Activated CD4-positive, alpha-beta T cell treated with anti-CD3 and anti-CD28 coated beads for 4 hours (primary cell): ENCODE measurements at places on chromosomes 5 and 9.
A peak's percentile ranks its signal among the peaks of the same experiment; 100 is the strongest.

DNA sequence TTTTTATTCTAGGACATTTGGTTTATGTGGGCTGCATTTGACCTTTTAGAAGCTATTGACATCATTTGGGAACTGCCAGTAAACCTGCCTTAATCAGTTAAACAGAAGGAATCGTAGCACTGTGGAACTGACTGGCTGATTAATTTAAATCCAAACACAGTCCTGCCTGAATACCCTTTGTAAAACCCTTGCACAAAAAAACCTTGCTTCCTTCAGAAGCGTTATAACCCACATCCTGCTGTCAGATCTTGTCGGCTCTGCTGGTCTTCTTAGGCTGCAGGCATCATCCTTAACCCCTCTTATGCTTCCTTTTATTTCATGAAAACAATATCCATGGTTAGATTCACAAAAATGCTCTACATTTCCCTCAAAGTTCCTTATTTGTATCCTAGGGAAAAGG is 46.3 kb downstream of the PAM start:
- no peak for DNase-seq

- DNase-seq: no peak
Measured at GRCh38 chr5:179387151-179388110, 42.2 kb upstream of the ADAMTS2 start.

GRCh38 chr5:132439521-132440089 is 51.0 kb downstream of the IRF1 start:
- no peak for DNase-seq

DNA sequence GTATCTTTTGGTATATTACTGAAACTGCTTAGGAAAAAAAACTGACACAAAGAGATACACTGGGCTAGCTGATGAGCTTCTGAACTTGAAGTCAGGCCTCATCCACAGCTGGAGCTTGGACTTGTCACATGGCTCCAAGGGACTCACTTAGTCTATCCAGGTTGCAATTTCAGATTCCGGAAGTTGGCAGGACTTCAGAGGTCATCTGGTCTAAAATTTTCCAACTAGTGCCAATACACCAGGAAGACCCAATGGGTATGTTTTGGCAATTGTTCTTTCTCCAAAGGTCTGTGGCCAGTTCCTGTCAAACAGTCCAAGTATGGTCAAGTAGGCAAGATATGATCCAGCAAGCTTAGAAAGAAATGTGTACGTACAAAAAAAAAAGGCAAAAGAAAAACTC is 36.7 kb downstream of the MRPS27 start:
- no peak for DNase-seq

GRCh38 chr9:108270051-108270450 is 585.7 kb downstream of the ACTL7B start:
- DNase-seq: no peak

- no peak for DNase-seq
Measured at GRCh38 chr5:2829239-2829638, 77.8 kb upstream of the IRX2 start.

DNA sequence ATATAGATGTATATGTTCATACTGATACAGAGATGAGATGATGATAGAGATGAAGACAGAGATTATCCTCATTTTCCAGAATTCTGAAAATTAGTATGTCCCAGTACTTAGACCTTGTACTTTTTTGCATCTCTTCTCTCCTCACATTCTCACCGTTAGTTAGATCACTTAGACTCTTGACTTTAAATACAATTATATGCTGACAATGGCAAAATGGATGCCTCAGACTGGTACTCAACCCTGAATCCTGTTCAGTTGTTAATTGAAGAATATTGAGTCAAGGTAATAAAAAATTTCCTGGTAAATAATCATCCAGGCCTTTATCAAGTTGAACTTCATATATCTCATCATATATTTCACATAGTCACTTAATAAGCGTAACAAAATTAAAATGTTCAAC is 505.4 kb downstream of the EFNA5 start:
- no peak for DNase-seq

- DNase-seq: no peak
Measured at GRCh38 chr5:148574167-148574566, 80.2 kb downstream of the HTR4 start.

DNA sequence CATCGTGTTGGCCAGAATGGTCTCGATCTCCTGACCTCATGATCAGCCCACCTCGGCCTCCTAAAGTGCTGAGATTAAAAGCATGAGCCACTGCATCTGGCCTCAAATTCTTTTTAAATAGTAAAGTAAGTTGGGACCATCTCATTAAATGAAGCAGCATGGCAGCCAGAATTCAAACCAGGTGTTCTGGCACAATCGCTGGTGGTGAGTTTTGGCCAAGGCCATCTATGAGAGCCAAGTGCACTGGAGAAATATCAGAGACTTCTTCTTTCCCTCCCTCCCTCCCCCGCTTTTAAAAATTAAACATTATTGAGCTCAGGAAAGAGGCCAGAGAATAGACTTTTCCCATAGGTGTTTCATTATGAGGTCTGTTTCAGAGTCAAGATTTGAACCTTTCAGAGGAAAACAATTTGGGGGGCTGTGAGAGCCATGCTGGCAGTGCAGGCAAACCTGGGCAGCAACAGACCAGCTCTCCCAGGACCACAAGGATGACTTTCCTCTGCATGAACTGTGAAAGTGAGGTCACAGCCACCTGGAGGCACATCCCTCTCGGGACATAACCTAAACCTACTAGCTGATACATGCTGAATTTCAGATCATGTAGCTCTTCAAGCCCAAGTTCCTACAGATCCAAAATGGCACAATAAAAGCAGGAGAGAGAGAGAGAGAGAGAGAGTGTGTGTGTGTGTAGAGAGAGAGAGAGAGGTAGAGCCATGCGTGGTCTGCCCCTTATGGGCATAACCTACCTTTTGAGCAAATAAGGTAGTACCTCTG is 94.6 kb upstream of the DMRT1 start:
- DNase-seq: no peak

- DNase-seq: no peak
Measured at GRCh38 chr5:181051841-181052671, 12.0 kb downstream of the BTNL9 start.

DNA sequence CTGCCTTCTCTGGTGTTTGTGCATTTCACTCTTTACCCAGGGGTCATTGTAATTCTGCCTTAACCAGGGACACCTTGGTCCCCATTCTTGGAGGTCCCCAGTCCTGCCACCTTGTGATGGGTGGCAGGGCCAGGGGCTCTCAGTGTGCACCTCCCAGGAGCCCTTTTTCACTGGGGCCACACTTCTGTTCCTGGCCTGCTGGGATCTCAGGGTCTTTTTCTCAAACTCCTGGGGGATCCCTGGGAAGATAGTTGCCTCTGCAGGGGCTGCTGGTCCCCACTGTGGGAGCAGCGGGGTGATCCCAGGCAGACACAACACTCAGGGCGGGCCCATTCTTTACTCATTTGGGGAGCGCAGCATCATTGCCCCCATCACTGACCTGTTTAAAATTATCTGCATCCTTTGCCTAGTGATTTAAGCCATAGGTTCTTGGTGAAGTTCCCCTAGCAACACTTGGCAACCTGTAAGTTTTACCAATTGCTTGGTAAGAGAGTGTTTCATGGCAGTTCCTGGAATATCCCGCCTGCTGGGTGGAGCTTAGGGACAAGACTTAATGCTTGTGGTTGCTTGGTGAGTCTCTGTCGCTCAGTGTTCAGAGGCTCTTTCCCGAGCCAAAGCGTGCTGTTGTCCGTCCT is 15.7 kb downstream of the PHF2 start:
- DNase-seq: no peak

DNA sequence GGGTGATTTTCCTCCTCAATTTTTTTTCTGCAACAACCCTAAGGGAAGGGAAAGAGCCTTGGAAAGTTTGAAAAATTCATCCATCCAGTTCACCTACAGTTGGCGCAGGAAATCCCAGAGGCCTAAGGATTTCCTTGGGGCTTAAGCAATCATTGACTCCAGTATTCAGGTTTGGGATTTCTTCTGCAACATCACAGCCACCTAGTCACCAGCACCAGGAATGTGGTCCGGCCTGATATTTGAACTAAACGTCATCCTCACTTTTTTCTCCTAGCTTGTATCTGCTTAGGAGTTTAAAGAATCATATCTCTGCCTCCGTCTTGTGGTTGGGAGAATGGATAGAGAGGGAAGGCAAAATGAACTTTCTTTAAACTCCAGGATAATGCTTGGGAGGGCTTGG is 20.2 kb upstream of the TLE4 start:
- no peak for DNase-seq

GRCh38 chr9:134489621-134490408 is 151.8 kb upstream of the COL5A1 start:
- no peak for DNase-seq

DNA sequence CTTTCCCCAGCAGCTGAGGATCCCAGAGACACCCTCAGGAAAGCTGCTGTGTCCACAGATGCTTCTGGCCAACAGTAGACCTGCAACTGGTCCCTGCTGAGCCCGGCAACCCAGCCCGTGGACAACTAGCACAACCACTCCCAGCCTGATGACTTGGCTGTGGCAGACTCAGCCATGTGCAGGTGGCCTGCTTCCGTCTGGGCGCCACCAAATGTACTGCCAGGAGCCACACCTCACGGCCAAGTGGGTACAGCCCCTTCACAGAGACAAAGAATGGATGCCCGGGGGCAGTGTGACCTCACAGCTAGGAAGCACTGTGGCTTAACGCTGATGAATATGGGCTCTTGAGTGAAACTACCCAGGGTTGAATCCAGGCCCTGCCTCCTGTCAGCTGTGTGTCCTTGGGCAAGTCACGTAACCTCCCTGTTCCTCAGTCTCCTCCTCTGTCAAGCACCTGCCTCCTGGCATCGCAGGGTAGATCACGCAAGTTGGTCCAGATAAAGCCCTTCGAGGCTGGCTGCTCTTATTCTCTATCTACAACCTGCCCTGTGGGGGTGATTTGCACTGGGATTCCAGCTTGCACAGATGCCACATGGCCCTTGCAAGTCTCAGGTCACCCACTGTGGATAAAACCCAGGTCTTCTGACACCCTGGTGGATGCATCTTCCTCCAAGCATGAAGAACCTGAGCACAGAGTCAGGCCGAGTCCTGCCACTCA is 225.0 kb downstream of the PBX3 start:
- DNase-seq: no peak

- DNase-seq: no peak
Measured at GRCh38 chr5:44663991-44664710, 144.6 kb upstream of the MRPS30 start.

DNA sequence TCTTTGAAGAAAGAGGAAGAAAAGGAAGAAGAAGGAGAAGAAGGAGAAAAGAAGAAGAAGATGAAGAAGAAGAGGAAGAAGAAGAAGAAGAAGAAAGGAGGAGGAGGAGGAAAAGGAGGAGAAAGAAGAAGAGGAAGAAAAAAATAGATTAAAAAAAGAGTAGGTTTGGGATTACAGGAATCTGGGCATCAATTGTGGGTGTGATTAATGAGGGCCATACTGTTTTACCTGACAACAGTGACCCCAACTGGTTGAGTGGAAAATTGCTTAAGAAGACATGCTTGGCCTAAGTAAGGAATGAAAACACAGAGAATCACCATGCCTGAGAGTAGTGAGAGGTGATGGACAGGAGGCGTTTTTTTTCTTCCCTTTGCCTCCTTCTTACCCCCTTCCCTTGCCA is 114.6 kb downstream of the FAM170A start:
- peak; percentile 8 for DNase-seq

DNA sequence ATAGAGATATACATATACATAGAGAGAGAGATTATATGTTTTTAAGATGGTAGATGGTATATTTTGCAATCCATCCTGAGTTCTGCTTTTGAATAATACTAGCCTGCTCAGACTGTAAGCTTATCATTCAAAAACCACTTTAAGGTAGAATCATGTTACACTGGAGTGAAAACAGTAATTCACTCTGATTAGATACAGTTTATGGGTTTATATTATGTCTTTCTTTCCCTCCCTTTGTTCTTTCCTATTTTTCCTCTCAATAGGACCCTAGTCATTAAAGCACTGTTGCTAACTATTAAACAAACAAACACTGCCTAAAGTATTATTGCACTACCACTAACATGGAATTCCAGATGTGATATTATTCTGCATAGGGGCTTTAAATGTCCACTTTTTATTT is 202.0 kb downstream of the ADAMTSL1 start:
- DNase-seq: no peak

DNA sequence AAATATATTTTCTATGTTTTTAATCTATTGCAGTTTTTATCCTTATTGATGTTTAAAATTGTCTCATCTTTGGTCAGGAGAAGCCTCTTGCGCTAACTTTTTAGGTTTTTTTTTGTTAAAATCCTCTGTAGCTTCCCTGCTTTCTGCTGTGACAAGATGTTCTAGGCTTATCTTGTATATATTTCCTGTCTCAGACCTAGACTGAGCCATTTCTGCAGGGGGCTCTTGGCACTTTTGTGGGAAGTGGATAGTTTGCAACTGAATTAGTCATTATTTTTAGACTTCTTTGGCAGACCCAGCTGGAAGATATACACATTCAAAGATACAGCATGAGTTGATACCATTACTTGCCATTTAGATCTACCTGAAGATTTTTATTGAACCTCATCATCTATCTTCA is 28.8 kb downstream of the TCERG1 start:
- no peak for DNase-seq

DNA sequence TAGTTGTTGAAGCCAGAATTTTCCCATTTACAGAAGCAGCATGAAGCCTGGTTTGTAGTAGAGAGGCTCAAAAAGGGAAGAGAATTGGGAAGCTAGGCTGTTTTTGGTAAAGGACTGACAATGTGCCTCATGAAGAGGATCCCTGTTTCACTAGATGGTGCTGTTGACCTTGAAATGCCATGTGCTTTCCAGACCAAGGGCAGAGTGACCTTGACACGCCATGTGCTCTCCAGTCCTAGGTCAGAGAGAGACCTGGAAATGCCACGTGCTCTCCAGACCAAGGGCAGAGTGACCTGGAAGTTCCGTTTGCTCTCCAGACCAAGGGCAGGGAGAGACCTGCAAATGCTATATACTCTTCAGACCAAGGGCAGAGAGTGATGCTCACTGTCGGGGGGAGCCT is 32.0 kb downstream of the UNC13B start:
- DNase-seq: no peak

- DNase-seq: no peak
Measured at GRCh38 chr9:134894136-134894860, 13.7 kb downstream of the FCN2 start.

- peak; percentile 83 for DNase-seq
Measured at GRCh38 chr5:177071666-177072385, 14.9 kb upstream of the FGFR4 start.

GRCh38 chr5:14531668-14532067 is 49.9 kb upstream of the OTULINL start:
- DNase-seq: no peak

DNA sequence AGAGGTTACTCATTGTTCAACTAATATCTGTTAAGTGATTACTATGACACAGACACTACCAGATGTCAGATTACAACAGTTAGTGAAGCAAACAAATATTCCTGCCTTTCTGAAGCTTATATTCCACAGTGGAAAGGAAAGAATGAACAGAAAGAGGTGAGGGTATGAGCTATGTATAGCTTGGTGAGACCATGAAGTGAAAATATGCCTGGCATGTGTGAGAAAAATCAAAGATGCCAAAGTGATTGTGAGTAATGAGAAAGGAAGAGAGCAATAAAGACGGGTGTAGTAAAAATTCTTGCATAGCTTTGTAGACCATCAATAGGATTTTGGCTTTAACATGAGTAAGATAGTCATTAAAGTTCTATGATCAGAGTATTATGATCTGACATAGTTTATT is 734.5 kb upstream of the NUDT12 start:
- DNase-seq: no peak

- DNase-seq: no peak
Measured at GRCh38 chr9:74644023-74644422, 146.9 kb downstream of the RORB start.

GRCh38 chr9:99011161-99011709 is 67.5 kb downstream of the COL15A1 start:
- DNase-seq: no peak
